ENCODE measurements at places on chromosomes 11 and 22. TPM values are rescaled to one million over a fixed set of nuclear protein-coding genes. Genes with fewer than 3 reads are reported as not detected.

GRCh38 chr11:44188643-44189042 is 93.2 kb downstream of the EXT2 start:
- DNase-seq: no peak

GRCh38 chr22:46142548-46143490 is 7.5 kb upstream of the PPARA start:
- DNase-seq: no peak

- no peak for DNase-seq
Observed at GRCh38 chr22:19749876-19750275, 10.7 kb upstream of the TBX1 start.

DNA sequence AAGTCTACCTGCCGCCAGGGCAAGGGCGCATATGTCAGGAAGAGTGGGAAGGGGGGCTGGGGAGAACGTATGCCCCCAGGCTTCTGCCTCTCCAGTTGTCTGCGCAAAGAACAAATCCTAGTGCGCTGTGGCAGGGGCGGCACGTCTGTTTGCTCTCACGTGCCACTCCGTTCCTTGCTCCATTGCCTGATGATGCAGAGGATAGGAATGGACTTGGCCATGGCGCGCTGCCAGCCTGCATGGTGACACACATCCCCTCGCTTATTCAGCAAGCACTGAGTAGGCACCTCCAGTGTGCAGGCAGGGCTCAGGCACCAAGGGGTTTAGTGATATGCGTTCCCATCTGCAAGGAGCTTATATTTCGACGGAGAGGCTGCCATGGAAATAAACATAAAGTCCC is 45.4 kb upstream of the SLC22A12 start:
- DNase-seq: no peak

DNA sequence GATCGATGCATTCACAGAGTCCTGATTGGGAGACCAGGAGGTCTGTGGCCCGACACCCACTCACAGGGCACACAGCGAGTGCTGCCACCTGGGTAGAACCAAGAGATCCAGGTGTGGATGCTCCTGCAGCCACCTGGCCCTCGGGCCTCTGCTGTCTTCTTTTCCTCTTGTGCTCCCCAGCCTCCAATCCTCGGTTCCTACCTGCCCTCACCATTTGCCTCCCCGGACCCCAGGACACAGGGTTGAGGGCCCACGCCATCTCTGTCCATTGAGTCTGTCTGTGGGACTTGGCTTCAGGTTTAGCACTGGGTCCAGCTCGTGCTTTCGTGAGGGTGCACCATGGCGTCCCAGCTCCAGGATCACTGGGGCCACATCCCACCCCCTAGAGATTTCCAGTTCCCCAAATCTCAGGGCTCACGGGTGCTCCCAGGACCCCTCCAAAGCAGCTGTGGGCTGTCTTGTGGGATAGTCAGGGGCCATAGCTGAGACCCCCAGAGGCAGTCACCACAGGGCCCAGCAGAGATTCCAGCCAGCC is 591.1 kb downstream of the BRD1 start:
- peak; percentile 57 for DNase-seq

- DNase-seq: no peak
Observed at GRCh38 chr11:79675081-79675480, 234.3 kb upstream of the TENM4 start.

Gene PHOX2A
- not detected for total RNA-seq

Gene CECR2
- 0.56 TPM for total RNA-seq

Gene C22orf31
- not detected for total RNA-seq

Gene UPK3A
- total RNA-seq: not detected

- peak; percentile 68 for DNase-seq
Observed at GRCh38 chr11:134155946-134156865, 67.6 kb downstream of the NCAPD3 start.

- DNase-seq: peak; percentile 62
Observed at GRCh38 chr22:49300951-49301397, 526.7 kb downstream of the BRD1 start.

DNA sequence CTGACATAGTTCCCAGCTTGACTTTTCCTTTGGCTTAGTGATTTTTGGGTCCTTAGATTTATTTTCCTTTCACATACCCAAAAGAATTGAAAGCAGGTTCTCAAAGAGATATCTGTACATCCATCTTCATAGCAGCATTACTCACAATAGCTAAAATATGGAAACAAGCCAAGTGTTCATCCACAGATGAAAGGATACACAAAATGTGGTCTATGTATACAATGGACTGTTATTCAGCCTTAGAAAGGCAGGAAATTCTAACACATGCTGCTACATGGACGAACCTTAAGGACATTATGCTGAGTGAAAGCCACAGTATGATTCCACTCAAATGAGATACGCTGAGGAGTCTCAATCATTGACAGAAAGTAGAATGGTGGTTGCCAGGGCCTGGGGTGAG is 171.8 kb downstream of the IGLL1 start:
- no peak for DNase-seq

- DNase-seq: peak; percentile 29
Observed at GRCh38 chr22:36116127-36116526, 44.4 kb downstream of the APOL3 start.

GRCh38 chr11:1557051-1557884 is 14.8 kb downstream of the DUSP8 start:
- DNase-seq: no peak

- no peak for DNase-seq
Observed at GRCh38 chr11:87307101-87307500, 269.4 kb downstream of the TMEM135 start.

DNA sequence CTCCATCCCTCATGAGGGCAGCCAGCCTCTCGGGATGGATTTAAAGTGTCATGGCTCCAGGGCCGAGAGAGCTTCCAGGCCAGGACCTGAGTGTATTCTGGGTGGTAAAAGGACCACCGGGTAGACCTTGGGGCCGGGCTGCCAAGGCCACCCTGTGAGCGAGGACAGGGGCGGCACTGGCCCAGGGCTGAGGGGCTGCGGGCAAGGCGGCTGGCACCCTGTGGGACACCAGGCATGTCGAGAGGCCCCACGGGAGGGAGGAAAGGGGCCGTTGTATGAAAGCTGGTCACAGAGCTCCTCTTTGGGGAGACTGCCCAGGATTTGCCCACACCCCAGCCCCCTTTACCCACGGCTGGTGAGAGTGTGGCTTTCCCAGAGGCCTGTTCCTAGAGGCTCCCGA is 92.3 kb upstream of the RTL6 start:
- no peak for DNase-seq

DNA sequence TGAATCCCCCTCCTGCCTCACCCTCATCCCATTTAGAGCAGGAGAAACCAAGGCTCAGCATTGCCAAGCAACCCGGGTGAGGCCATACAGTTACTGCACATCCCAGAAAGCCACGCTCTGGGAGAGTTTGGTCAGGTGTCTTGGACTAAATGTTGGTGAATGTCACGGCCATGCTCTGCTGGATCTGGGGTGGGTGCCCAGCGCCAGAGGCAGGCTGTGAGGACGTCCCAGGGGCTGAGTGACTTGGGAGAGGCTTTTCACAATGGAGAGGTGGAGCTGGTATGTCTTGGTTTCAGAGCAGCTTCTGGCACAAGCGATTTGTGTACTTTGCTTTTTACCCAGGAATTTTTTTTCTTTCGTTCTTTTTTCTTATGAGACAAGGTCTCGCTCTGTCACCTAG is 6.6 kb downstream of the SERHL2 start:
- no peak for DNase-seq

DNA sequence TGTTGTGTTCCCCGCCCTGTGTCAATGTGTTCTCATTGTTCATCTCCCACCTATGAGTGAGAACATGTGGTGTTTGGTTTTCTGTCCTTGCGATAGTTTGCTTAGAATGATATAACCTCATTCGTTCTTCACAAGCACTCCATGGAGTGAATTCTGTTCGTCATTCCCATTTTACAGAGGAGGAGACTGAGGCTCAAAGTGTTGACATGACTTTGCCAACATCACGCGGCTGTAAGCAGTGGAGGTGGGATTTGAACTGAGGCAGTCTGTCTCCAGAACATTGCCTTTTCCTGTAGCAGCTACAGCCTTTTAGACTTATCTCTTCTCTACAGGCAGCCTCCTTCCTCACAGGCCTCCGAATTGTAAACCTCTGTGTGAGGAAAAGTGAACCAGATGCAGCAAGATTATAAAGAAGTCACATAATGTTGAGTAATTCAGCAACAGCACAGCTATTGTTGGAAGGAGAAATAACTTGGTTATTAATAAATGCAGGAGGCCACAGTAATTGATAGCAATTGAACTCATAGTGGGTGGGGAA is 74.6 kb downstream of the MYO18B start:
- DNase-seq: no peak

GRCh38 chr11:60951904-60952741 is at the start of gene SLC15A3:
Gene SLC15A3 (minus strand): TSS chr11:60952176. CDS start chr11:60951551, 625 bp downstream.
- DNase-seq: peak; percentile 92

GRCh38 chr22:21603973-21604372 is 25.8 kb downstream of the YDJC start:
- no peak for DNase-seq

Gene ANO5
- total RNA-seq: 2.3 TPM

Gene P2RY6
- 2.5 TPM for total RNA-seq

- DNase-seq: no peak
Observed at GRCh38 chr11:76361374-76361773, 19.6 kb downstream of the THAP12 start.

DNA sequence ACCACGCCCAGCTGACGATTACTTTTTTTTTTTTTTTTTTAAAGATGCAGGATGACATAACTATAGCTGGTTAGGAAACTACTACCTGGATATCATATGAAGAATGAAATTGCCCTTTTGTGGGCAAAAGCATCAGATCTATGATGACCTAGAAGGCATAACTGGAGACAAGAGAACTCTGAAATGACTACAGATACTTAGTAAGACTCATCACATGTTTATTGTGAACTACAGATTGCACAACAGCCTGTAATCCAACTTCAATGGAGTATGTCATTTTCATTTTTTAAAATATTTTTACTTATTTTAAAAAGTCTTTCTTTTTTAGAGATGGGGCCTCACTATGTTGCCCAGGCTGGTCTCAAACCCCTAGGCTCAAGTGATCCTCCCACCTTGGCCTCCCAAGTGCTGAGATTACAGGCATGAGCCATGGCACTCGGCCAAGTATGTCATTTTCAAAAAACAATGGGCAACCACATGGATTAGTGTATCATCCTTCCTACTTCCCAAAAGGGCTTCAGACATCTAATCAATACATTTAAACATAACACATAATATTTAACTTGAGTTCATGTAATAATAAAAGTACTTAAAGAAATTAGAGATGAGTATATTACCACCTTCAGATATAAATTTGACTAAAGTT is 3.3 kb downstream of the MTMR2 start:
- no peak for DNase-seq

Gene TRIM5
- total RNA-seq: 18.1 TPM

- DNase-seq: no peak
Observed at GRCh38 chr22:39446239-39446721, 10.5 kb upstream of the MGAT3 start.

DNA sequence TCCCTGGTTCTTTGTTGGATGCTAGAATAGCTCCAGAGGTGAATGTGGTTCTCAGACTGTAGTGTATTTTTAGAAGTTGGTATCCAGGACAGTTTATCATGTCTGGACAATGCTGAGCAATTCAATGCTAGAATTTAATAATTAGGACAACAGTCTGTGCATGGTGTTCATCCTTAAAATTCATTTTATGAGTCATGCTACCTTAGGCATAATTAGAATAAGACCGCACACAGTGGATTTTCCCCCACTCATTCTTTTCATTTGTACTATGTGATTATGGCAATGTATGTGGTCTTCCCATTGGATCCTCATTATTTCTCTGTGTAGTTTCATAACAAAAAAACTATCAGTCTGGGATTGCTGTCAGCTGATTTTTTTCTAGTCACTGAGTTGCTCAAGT is 196.7 kb downstream of the ARHGAP42 start:
- DNase-seq: no peak

Gene AIFM3
- total RNA-seq: 2.6 TPM

Gene PGAP2
- 9.2 TPM for total RNA-seq

DNA sequence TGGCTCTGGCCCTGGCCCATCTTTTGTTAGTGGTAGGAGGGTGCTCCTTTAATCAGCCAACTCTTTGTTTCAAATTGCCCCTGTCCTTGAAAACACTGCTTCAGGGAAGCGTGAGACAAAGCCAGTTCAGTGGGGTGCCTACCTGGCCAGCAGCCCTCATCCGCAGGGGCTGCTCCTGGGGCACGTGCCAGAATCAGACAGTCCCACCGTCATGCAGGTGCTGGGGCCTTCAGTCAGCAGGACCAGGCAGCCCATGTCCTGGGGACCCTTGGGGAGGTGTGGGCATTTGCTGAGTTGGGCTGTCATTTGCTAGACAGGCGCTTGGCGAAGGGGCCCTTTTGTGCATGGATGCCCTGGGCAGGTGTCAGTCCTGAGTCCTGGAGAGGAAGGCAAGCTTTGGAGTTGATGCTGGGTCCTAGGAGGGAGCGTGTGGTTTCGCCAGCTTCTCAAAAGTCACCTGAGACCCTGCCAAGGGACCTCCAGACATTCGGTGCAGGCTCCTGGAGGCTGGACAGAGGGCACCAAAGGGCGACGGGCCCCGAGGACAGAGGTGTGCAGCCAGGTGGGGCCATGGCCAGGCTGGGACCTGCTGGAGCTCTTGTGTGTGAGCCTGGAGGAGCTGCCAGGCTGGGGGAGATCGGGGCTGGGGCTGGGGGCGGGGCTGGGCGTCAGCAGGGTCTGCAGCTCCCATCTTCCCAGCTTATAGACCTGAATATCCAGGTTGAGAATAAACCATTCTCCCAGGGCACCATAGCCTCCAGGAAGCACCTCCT is 15.0 kb upstream of the RTN4R start:
- no peak for DNase-seq

GRCh38 chr11:87463486-87464102 is 425.9 kb downstream of the TMEM135 start:
- DNase-seq: no peak

Gene MUC5AC
- not detected for total RNA-seq

Gene SMC1B
- total RNA-seq: not detected

DNA sequence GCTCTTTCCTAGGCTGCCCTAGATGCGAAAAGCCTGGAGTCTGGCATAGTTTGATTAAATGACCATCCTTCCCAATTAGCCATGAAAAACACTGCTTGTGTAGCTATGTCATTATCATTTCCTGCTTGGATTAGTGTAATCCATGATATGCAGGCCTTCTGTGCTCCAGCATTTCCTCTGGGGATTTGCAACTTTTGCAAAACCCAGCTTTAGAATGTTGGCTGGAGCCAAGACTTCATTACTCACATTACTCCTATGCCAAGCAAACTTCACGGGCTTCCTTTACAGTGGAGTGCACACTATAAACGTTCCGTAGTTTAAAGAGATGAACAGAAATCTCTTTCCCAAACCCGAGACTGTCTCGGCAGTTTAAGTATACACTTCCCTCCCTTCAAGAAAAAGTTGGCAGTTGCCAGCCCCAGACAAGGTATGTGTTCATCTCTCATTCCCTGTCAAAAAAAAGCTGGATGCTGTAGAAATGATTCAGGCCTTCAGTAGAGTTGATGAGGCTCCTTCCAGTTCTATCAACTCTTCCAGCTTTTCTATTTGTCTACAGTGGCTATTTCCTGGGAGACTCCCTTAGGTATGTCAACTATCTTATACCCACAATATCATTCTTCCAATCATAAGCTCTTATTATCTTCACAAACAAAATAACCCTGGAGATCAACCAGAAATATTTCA is 180.0 kb downstream of the MAML2 start:
- DNase-seq: no peak

Gene BDNF
- 12.5 TPM for total RNA-seq
